NB4 (cell line): ENCODE measurements at places on chromosomes 16 and 17.
A peak's percentile ranks its signal among the peaks of the same experiment; 100 is the strongest.

GRCh38 chr17:40122999-40123810 lies 1.4 kb downstream of the MSL1 start:
- peak; percentile 76 for DNase-seq

- DNase-seq, result no peak
Observed at GRCh38 chr16:72113616-72113945, 19.9 kb downstream of the DHX38 start.

DNA sequence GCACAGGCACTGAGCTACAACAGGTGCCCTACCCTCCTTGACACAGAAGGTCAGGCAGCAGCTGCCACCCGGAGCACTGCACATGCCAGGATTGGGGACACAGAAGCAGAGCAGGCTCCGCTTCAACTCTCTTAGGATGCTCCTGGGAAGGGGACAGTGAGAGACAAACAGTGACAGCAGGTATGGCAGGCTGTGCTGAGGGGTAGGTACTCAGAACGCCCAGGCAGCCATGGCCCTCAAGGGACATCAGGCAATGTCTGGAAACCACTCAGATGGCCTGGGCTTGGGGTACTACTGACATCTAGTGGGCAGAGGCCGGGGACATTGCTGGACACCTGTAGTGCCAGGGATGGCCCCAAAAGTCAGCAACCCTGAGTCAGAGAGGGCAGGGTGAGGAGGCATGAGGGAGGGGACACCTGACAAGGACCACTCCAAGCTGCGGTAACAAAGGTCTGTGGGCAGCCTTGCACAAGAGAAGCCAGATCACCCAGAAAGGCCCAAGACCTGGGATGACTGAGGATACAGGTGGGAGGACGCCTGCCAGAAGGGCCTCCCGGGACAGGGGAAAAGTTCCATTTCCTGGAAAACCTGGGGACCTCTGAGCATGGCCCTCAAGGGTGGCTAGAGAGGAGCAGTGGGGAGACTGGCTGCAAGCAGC lies 21.2 kb downstream of the PEMT start:
- peak; percentile 61 for DNase-seq

- DNase-seq, result no peak
Observed at GRCh38 chr17:21034340-21035235, 8.2 kb downstream of the USP22 start.

GRCh38 chr16:57411362-57411976 lies 6.9 kb downstream of the CCL17 start:
- no peak for DNase-seq

- DNase-seq, result peak; percentile 83
Observed at GRCh38 chr17:8091033-8091687, 3.6 kb upstream of the ALOX12B start.

- DNase-seq, result no peak
Observed at GRCh38 chr17:4938688-4939545, 929 bp downstream of the SLC25A11 start.

DNA sequence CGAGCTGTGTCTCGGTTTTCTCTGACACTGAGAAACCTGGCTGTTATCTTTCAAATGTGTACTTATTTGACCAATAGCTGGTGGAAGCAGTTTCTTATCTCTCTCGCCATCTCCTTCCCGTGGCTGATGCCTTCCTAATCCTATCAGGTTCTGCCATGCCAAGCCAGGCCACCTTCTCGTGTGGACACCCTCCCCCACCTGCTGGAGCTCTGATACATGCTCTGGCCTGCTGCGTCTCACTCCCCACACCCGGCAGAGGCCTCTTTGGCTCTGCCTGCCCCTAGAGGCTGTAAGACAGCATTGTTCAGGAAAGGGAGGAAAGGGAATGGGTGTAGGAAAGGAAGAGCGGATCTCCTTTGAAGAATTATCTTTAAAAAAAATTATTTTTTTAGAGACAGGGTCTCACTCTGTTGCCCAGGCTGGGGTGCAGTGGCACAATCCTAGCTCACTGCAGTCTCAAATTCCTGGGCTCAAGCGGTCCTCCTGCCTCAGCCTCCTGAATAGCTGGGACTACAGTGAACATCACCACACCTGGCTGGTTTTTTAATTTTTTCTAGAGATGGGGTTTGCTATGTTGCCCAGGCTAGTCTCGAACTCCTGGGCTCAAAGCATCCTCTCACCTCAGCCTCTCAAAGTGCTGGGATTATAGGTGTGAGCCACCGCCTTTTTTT lies 7.5 kb upstream of the ARMC5 start:
- peak; percentile 57 for DNase-seq

- DNase-seq, result no peak
Observed at GRCh38 chr17:82950525-82951102, 110.8 kb upstream of the ZNF750 start.

- DNase-seq, result no peak
Observed at GRCh38 chr16:63653044-63653839, 1468.6 kb downstream of the CDH11 start.

GRCh38 chr16:10576390-10577304 lies 3.8 kb downstream of the EMP2 start:
- no peak for DNase-seq

GRCh38 chr17:75518201-75518600 lies 1.9 kb downstream of the TSEN54 start:
- DNase-seq, result peak; percentile 69

DNA sequence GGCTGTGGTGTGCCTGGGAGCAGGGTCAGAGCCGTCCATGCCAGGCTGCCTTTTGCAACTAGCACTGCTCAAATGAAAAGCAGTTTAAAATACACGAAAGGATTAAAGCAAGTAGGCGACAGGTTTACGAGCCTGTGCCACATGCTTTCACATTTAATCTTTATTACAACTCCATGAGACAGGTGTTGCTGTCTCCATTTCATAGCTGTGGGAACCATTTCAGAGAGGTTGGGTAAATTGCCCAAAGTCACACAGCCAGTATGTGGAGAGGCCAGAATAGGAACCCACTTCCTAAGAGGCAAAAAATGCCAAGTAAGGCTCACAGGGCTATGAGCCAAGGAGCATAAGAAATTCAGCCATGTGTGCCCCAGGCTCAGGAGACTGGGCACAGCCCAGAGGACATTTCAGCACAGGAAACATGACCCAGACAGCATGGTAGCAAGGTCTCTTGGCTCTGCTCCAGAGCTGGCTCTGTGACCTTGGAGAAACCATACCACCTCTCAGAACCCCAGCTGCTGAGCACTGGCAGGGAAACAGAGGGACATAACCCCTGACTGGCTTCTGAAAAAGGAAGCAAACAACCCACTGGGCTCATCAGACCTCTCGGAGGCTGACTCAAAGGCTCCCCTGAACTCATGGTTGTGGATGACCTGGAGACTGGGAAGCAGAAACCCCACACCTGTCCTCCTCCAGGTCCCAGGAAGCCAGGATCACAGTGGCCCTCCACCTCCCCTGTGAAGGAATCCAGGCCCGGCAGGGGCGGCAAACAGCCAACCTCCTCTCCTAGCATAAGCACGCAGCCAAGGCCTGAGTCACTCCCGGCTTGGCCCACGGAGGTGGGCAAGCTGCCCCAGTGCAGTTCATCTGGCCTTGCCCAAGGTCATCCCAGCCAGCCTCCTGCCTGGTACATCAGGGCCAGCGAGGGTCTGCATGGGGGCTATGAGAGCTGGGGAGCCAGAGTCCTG lies 40.3 kb upstream of the MRPS23 start:
- no peak for DNase-seq
